ENCODE measurements at places on chromosomes 12 and 14.
A peak's percentile ranks its signal among the peaks of the same experiment; 100 is the strongest.

DNA sequence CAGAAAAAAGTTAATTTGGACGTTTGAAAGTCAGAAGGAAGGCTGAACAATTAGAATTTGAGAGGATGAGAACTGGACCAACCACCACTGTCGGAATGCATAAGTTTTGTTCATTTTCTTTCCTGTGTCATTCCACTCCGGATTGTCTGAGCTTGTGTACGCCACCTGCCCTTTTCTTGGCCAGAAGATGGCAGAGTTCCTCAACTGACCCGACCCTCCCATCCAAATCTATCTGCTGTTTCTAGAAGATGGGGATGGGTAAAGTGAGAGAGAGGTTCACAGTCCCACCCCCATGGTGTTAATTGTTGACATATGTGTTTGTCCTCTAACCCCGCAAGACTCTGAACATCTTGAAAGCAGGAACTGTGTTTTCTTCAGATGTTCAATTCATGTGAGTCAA is 388.0 kb downstream of the VRK1 start:
- no peak overlapping the region for H3K27ac ChIP-seq
- H3K4me1 ChIP-seq: peaks cover 11% of the 10 kb centered on the region
- no peak for DNase-seq

DNA sequence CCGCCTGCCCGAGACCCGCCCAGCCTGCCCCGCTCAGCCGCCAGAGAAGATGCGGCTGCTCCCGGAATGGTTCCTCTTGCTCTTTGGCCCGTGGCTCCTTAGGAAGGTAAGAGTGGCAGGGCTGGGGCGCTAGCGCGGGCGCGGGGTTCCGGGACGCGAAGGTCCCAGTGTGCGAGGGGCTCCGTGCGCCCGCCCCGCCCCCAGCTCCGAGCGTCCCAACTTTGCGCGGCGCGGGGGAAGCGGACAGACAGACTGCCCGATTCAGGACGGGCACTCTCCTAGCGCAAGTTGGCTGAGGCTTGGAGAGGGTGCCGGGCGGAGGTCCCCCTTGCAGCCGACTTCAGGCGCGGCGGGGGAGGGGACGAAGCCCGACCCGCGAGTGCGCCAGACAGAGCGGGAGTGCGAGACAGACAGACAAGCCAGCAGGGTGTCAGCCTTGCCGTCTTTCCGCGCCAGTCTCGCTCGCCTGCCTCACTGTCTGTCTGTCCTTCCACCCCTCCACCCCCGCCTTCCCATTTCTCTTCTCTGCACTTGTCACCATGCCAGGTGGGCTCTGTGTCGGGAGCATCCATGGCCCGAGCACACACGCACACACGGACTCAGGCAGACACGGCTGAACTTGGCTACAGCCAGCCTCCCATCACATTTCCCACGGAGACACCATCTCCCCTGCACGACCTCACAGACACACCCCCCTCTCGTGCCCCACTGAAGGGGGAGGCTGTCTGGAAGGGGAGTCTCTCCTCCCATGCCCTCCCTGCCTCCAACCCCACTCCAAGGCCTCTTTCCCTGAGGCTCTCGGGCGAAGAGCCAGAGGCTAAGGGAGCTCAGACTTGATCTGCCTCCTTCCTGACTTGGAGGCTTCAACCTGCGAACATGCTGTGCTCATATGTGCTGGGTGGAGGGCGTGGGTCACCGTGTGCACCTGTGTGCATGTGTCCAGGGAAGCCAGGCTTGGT is 606 bp downstream of the NXPH4 start:
- H3K27ac ChIP-seq: peak overlapping the region; percentile 69
- peak; percentile 62 for DNase-seq
- H3K4me3 ChIP-seq: peak overlapping the region; percentile 83
- H3K36me3 ChIP-seq: peaks cover 8% of the 10 kb centered on the region
- H3K4me1 ChIP-seq: peaks cover 65% of the 10 kb centered on the region

DNA sequence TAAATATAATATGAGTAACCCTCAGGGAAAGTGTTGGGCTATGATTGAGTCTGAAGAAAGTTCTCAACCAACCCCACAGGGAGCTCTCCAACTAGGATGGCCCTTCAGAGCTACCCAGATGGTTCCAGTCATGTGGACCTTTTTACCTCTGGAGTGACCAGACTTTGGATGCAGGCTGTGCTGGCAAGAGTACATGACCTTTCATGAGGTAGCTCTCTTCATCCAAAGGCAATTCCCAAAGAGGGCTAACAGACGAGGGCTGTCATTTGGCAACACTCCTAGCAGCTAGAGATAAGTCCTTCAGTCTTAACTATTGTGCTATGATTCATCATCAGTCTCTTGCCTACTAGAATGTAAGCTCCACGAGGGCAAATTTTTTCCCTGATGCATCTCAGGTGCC is 75.4 kb downstream of the DUSP6 start:
- H3K4me3 ChIP-seq: no peak overlapping the region
- no peaks in the 10 kb centered on the region for H3K36me3 ChIP-seq
- H3K27ac ChIP-seq: no peak overlapping the region

DNA sequence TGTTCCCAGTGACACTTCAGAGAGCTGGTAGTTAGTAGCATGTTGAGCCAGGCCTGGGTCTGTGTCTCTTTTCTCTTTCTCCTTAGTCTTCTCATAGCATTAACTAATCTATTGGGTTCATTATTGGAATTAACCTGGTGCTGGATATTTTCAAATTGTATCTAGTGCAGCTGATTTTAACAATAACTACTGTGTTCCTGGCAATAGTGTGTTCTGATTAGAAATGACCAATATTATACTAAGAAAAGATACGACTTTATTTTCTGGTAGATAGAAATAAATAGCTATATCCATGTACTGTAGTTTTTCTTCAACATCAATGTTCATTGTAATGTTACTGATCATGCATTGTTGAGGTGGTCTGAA is 3.0 kb downstream of the FOS start:
- peak overlapping the region; percentile 98 for H3K27ac ChIP-seq
- peaks cover 46% of the 10 kb centered on the region for H3K27me3 ChIP-seq
- H3K4me1 ChIP-seq: peaks cover 39% of the 10 kb centered on the region
- peaks cover 73% of the 10 kb centered on the region for H3K36me3 ChIP-seq
- peak overlapping the region; percentile 95 for H3K4me3 ChIP-seq
- DNase-seq: no peak

DNA sequence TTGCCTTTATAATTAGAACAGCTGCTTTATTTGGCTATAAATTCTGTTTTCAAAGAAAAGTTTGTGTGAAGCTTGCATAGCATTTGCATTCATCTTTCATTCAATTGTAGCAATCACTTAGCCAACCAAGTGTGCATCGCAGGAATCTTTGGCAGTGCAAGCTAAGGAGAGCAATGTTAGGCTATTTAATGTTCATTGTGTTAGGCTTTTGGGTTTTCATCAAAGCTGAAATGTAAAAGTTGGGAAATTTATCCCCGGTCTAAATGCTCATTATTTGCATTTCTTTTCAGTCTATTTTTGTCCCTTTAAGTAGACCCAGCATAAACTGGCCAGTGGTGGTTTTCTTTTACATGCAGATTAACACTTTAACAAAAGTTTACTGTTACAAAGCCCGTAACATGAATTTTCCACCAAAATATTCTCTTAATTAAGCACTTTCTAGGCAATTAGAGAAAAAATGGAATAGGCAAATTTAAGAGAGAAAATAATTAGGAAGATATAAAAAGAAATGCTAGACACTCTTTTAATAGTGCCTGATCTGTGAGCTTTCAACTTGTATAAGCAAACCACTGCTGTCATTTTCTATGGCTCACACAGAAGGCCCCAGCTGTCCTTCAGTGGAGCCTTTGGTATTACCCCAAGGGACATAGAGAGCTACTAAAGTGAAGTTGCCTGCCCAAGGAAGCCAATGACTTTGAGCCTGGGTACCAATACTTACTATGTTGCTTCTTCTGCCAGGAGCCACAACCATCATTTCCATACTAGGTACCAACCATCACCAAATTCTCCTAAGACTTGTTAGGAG is 898.9 kb upstream of the SEL1L start:
- no peak for DNase-seq
- no peaks in the 10 kb centered on the region for H3K36me3 ChIP-seq
- no peak overlapping the region for H3K4me3 ChIP-seq

- H3K4me1 ChIP-seq: no peaks in the 10 kb centered on the region
- no peaks in the 10 kb centered on the region for H3K27me3 ChIP-seq
Measured at GRCh38 chr12:104354868-104355570, 51.5 kb downstream of the EID3 start.

DNA sequence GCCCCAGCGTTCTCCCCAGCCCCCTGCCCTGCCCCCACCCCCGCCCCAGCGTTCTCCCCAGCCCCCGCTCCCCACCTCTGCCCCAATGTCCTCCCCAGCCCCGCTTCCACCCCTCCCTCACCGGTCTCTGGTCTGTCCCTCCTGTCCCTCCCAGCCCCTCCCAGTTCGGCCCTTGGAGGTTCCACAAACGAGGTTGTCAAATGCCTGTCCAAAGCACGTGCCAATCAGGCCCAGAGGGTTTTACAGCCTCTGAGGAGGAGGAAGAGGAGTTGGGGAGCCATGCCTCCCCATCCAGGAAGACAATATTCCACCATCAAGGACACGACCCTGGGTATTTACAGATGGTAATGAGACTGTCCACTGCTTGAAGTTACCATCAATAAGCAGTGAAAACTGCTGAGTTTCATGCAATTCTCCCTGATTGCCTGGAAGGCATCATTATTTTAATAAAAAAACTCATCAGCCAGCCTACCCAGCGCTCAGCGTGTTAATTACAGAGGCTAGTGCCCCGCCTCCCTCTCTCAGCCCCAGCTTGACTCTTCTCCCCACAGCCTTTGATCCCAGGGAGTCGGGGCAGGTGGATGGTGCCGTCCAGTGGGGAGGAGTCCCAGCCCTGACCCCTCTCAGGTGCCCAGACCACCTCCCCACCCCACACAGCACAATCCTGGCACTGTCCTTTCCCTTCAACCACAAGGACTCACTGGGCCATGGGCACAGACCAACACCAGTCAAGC is 30.6 kb upstream of the C14orf180 start:
- no peak overlapping the region for H3K27ac ChIP-seq
- H3K36me3 ChIP-seq: peaks cover 3% of the 10 kb centered on the region
- no peaks in the 10 kb centered on the region for H3K4me1 ChIP-seq
- no peak for DNase-seq
- peaks cover 51% of the 10 kb centered on the region for H3K27me3 ChIP-seq

DNA sequence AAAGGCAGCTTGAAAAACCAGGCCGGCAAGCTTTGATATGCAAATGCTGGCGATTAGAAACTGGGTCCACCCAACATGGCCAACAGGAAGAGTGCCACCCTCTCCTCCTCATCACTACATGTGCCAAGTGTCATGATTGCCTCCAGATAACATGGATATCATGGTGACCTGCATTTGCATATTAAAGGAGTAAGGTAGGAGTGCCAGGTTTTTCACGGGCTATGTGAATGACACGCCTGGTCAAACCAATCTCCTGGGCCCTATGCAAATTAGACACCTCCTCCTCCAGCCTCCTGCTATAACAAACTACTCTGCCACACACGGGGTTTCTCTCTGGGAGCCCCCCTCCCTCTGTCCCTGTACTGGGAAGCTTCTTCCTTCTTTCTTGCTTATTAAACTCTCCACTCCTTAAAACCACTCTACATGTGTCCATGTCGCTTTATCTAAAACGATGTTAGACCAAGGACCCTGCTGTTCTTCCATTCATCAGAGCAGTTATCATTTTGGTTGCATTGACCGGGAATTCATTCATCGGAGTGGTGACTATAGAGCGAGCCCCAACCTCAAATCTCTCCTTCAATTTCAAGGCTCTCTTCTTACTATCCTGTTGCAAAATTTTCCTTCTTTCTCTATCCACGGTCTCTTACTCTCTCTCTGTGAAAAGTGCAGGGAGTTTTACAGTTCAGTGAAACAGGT is 27.5 kb downstream of the APOBEC1 start:
- peaks cover 24% of the 10 kb centered on the region for H3K4me1 ChIP-seq
- H3K27me3 ChIP-seq: peaks cover 40% of the 10 kb centered on the region
- H3K27ac ChIP-seq: peak overlapping the region; percentile 78
- H3K4me3 ChIP-seq: peak overlapping the region; percentile 76

- H3K4me3 ChIP-seq: no peak overlapping the region
- no peaks in the 10 kb centered on the region for H3K4me1 ChIP-seq
- H3K36me3 ChIP-seq: no peaks in the 10 kb centered on the region
Measured at GRCh38 chr12:122687086-122687485, 16.1 kb downstream of the HCAR2 start.

DNA sequence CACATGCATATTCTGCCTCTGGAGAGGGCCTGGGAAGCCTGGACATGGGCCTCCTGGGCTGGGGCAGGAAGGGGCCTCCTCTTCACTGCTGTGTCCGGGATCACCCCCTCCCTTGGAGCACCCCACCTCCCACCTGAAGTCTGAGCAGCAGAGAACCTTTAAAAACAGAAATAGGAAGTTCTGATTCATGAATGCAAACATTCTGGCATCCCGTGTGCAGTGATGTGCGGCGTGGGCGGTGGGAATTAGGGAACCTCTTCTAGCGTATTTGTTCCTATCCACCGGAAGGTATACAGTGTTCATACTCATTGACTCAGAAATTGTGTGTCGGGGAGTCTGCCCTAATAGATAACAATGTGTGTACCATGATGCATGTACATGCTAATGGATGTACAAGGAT is 46.2 kb downstream of the C14orf132 start:
- H3K4me1 ChIP-seq: no peaks in the 10 kb centered on the region
- no peak overlapping the region for H3K27ac ChIP-seq
- H3K4me3 ChIP-seq: no peak overlapping the region
- H3K27me3 ChIP-seq: peaks cover 84% of the 10 kb centered on the region
- no peaks in the 10 kb centered on the region for H3K36me3 ChIP-seq

DNA sequence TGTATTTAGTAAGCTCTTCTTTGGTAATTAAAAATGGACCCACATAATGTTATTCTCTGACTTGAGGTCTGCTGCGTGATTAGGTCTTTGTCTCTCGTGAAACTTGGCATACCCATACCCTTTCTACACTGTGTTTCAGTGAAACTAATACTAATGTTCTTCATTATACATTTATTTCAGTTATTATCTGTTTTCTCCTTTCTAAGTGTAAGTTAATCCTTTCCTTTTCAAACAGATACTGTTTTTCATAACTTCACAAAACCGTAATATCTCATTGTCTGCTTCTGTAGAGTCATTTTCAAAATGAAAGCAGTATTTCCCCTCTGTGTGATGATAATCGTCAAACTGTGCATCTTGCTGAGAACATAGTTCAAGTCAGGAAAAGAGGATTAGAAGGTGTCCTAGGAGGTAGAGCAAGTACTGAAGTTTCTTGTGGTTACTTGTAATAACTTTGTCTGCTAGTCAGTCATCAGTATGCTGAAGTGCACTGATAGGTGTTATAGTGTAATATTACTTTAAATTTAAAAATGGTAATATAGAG is 15.9 kb downstream of the PYROXD1 start:
- H3K27me3 ChIP-seq: no peaks in the 10 kb centered on the region
- peak overlapping the region; percentile 67 for H3K4me3 ChIP-seq
- DNase-seq: no peak
- peaks cover 40% of the 10 kb centered on the region for H3K4me1 ChIP-seq
- peak overlapping the region; percentile 98 for H3K27ac ChIP-seq
- peaks cover 34% of the 10 kb centered on the region for H3K36me3 ChIP-seq

- no peaks in the 10 kb centered on the region for H3K27me3 ChIP-seq
- no peak for DNase-seq
- H3K36me3 ChIP-seq: no peaks in the 10 kb centered on the region
- H3K27ac ChIP-seq: no peak overlapping the region
Measured at GRCh38 chr12:82057770-82058169, 298.6 kb upstream of the PPFIA2 start.

Measured in central memory CD8-positive, alpha-beta T cell (primary cell).